Effector CD4-positive, alpha-beta T cell (primary cell): ENCODE measurements at places on chromosomes 13 and 19.

DNA sequence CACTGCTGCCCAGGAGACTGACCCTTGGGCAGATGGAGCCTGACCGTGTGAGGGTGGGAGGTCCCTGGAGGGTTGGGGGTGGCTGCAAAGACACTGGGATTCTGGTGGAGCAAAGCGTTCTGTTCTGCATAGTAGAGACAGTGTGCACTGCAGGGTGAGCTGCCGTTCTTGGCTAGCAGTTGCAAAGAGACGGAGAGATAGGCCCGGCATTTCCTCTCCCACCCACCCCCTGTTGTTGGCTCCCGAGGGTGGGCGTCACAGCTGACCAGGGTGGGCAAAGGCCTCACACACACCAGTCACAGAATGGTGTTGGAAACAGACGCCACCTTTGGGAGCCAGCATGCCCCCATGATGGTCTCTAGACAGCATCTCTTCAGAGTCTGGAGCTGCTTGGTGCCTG lies 11.4 kb downstream of the TMEM255B start:
- no peak for DNase-seq

GRCh38 chr13:99412856-99413255 lies 88.4 kb upstream of the TM9SF2 start:
- DNase-seq: no peak

DNA sequence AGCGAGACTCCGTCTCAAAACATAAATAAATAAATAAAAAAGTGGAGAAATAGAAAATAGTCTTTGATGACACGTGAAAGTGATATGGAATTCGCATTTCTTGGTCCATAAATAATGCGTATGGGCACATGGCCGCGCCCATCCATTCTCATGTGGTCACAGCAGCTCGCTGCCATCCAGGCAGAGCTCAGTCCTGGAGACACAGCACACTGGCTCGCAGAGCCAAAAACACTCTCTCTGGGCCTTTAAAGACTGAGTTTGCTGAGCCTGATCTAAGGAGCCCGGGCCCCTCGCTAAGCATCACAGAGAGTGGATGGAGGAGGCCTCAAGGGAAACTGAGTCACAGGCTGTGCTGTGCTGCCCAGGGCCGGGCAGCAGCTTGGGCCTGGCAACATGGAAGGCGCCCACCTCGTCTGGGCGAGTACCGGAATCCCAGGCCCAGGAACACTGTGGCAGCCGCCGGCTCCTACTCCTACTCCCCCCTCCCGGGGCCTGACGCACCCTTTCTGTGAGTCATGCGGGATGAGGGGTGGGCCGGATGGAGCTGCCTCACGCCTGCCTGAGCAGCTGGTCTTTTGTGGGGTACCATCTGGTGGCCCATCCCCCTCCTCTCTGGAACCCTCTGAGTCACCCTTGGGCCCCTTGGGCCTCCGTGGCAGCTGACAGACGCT lies 28.9 kb upstream of the CACTIN start:
- DNase-seq: no peak

- DNase-seq: no peak
Measured at GRCh38 chr13:48748681-48749080, 95.0 kb downstream of the CYSLTR2 start.
